WTC11 (cell line): ENCODE measurements at places on chromosomes 2 and 18. TPM values are rescaled to one million over a fixed set of nuclear protein-coding genes. Genes with fewer than 3 reads are reported as not detected.

GRCh38 chr2:113734185-113734584, 22.3 kb downstream of the SLC35F5 start:
- DNase-seq = no peak

- DNase-seq = no peak
These were observed 49.9 kb upstream of the RBBP8 start for GRCh38 chr18:22883179-22883578.

DNA sequence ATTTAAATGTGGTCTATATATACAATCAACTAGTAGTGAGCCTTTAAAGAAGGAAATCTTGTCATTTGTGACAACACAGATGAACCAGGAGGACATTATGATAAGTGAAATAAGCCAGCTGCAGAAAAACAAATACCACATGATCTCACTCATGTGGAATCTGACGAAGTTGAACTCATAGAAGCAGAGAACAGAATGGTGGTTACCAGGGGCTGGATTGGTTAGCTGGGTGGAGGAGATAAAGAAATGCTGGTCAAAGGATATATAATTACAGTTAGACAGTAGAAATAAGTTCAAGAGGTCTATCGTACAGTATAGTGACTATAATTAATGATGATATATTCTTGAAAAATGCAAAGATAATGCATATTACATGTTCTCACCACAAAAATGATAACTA, 267.9 kb downstream of the FBXO15 start:
- no peak for DNase-seq

- DNase-seq = no peak
These were observed 62.0 kb downstream of the ODC1 start for GRCh38 chr2:10385933-10386773.

- no peak for DNase-seq
These were observed 189.2 kb upstream of the DSEL start for GRCh38 chr18:67705748-67706147.

C1GALT1C1L gene
- 0.16 to 0.46 TPM (median 0.44 TPM) in 3 replicates for total RNA-seq

KLHL14 gene
- total RNA-seq = 3.9 to 4.8 TPM (median 4.3 TPM) in 3 replicates

RAMP1 gene
- 0.62 to 1.2 TPM (median 1.0 TPM) in 3 replicates for total RNA-seq

NT5C1B gene
- not detected in 3 replicates for total RNA-seq

XIRP2 gene
- 0.32 to 0.87 TPM (median 0.69 TPM) in 3 replicates for total RNA-seq
